Activated CD4-positive, CD25-positive, alpha-beta regulatory T cell treated with anti-CD3 and anti-CD28 coated beads, Interleukin-2, amount 50 U/mL, for 16 hours (primary cell): ENCODE measurements at places on chromosomes 2 and 18.

DNA sequence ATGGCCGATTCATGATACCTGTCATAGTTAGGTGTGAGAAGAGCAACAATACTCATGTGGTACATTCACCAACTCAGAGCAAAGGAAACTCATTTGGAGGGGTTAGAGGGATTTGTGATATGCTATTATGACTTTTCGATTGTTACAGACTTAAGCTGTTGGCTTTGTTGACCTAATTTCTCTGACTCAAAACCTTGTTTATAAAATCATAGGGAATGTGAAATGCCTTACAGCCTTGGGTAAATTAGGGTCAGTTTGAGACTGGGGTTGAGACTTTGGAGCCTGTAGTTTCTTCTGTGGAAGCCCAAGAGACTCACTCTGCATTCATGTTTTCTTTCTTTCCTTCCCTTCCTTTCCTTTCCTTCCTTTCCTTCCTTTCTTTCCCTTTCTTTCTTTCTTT, 261.9 kb downstream of the LRRTM1 start:
- DNase-seq = no peak

DNA sequence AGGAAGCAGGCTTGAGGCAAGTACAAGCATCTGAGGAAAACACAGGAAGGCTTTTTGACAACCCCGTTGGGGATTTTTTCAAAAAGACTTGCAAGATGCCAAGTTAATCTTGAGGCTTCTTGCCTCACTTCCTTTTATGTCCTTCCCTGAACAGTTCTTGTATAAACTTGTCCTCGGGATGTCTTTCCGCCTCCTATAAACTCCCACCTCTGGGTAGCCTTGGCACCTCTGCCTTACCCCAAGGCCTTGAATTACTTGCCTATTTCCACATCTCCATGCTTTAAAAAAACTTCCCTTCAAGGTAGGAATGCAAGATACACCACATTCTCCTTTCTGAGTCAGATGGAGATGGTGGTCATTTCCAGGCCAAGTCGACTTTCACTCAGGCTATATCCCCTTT, 106.4 kb upstream of the RBBP8 start:
- DNase-seq = no peak

GRCh38 chr2:218095853-218096252, 26.8 kb downstream of the RUFY4 start:
- no peak for DNase-seq

DNA sequence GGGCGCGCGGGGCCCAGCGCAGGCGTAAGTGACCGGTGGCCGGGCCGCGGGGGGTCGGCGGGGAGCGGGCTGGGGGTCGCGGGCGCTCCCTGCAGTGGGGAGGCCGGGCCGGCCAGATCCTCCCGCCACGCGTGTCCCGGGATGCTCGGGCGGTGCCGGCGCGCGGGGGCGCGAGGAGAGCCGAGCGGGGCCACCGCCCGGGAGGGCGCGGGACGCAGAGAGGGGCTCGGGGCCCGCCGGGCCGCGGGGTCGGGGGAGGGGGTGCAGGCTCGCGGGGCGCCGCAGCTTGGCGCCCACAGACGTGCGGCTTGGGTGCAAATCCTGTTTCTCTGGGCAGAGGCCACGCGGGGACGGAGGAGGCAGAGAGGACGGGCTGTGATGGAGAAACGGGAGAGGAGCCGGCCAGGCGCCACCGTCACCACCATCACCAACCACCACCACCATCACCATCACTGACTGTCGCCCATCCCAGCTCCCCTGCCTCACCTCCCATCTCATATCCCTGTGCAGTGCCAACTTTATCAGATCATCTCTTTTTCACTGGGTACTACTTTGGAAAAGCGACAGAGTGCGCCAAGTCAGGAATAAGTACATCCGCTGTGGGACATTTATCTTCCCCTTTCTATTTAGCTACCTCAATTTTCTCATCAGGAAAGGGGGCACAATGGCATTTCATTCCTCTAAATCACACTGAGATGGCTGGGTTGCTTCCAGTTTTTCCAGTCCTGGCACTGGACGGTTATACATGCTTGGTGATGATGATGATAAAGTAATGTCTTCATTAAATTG, 97.2 kb upstream of the GPR45 start:
- DNase-seq = no peak

- no peak for DNase-seq
Measured at GRCh38 chr2:32962690-32963089, 15.9 kb downstream of the LTBP1 start.
